DND-41 (cell line): ENCODE measurements at places on chromosomes 2 and 18.
A peak's percentile ranks its signal among the peaks of the same experiment; 100 is the strongest.

DNA sequence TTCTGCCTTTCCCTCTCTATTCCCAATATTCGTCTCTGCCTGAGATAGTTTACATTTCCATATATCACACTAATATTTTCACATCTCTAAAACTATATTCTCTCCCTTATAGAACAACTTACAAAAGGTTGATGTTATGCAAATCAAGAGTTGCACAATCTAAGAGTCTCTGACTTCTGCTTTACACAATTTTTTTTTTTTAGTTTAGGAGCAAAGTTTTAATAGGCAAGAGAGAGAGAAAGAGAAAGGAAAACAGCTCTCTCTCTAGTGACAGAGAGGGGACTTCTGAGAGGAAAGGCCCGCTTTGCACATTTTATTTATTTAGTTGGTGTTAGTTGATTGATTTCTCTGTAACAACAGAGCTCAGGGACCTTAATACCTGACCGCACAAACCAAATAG, 380.2 kb downstream of the TXNL1 start:
- DNase-seq, result no peak

- no peak for DNase-seq
These were observed 32.3 kb downstream of the MROH2A start for GRCh38 chr2:233810385-233810784.

DNA sequence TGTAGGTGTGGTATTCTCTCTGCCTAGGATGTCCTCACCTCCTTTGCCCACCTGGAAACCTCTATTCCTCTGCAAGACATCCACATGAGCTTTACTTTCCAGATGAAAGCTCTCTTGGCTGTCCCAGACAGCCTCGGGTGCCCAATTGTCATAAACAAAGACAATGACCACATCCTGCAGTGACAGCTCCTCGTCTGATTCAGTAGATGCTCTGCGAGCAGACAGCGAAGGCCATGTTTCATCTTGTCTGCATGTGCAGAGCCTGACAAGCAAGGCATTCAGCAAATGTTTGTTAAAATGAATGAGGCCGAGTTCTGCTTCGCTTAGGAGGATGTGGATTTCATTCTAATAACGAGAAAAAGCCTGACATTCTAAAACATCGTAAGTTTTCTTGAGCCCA, 150.9 kb downstream of the MTCL1 start:
- DNase-seq, result no peak

DNA sequence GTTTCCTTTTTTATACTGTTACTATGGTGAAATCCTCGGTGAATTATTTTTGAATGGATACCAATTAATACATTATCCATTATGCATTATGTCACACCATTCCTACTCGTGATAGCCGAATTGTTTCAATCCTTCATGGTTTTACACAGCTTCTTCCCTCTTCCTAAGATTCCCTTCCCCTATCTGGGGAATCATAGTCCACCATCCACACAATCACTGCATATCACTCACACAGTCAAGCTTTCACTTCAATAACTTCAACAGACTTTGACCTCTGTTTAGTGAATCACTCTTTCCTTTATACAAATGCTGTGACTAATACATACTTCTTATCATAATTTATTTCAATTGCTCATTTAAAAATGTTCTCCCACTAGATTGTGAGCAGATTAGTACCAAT, 1108.1 kb upstream of the LRRTM1 start:
- DNase-seq, result no peak

DNA sequence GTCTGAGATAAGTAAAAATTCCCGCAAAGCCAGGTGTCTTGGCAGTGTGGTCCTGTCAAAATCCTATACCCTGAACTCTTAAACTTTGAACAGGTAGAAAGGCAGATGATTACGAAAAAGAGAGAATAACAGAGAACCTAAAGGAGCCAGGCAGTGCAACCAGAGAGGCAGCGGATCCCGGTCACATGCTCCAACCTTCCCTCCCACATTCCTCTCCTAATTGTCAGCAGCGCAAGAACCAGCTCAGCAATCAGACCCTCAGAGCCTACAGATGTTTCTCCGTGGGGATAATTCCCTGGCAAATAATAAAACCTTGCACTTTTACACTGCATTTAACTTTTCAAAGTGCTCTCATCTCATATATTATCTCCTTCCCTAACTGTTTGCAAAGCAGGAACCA, 124.8 kb downstream of the EPHA4 start:
- no peak for DNase-seq

DNA sequence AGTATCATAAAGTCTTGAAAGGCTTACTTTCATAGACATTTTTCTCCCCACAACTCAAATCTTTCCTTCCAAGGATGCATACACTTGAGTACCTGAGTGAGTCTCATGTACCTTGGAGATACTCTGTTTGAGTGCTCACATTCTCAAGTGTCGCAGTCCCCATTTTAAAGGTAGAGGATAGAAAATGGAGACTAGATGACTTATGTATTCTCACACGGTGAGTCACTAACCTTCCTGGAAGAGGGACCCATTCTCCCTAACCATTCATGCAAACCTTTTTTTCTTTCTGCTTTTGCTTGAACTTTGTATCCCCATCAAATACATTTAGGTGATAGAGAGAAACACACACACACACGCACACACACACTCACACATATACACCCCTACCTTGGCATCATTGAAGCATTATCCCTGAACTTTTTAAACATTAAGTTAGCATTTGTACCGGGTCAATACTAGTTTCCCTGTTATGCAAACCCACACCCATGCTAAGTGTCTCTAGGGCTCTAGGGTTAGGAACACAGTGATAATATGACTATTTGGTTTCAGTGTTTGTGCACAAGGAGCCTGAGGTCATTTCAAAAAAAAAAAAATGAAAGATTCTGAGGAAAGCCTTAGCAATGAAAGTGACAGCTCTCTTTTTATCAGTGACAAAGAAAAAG, 236.2 kb downstream of the IKZF2 start:
- no peak for DNase-seq

- no peak for DNase-seq
These were observed 73.9 kb downstream of the ACKR3 start for GRCh38 chr2:236643480-236643879.

DNA sequence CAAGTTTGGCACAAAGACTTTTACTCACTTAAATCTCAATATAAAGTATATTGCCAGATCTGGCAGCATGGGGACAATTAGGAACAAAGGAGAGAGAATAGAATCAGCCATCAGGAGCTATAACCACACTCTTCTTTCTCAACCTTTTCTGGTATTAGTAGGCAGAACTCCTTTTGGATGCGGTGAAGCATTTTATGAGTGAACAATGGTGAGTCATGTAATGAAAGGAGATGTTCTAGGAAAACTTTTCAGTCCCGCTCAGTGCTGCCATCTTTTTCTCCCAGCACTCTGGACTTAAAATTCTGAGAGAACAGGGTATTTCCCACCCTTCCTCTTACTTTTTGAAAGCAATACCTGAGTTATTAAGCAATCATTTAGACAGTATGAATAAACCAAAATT, 32.2 kb downstream of the PLEKHA3 start:
- DNase-seq, result no peak

DNA sequence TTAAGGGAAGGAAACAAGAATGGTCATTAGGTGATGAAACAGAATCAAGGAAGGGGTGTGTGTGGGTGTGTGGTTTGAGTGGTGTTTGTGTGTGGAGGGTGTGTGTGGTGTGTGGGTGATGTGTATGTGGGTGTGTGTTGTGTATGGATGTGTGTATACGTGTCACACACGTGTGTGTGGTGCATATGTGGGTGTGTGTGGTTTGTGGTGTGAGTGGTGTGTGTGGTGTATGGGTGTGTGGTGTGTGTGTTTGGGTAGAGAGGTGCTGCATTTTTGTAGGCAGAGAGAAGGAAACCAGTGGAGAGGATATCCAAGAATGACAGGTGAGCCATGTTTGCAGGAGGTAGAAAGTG, 1.1 kb upstream of the CEP192 start:
- DNase-seq, result peak; percentile 30

DNA sequence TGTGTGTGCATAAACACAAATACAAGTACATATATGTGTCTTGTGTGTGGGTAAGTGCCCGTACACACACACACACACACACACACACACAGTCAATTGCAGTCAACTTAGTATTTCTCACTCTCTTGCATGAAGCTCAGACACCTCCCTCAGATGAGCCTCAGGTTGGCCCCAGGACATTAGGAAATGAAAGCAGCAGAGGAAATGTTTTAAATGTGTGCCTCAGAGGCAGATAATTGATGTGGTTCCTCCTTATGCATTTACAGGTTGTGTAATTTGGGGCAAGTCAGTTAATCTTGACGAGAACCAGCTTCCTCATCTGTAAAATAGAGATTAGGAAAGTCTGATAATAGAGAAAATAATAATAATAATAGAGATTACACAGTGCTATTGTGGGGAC, 814.0 kb upstream of the ID2 start:
- DNase-seq, result peak; percentile 63

- DNase-seq, result no peak
These were observed 67.6 kb downstream of the CRIM1 start for GRCh38 chr2:36423172-36423571.

GRCh38 chr18:8529609-8530008, 79.6 kb upstream of the RAB12 start:
- no peak for DNase-seq

- DNase-seq, result no peak
These were observed 23.9 kb downstream of the CFAP65 start for GRCh38 chr2:219017201-219017931.

DNA sequence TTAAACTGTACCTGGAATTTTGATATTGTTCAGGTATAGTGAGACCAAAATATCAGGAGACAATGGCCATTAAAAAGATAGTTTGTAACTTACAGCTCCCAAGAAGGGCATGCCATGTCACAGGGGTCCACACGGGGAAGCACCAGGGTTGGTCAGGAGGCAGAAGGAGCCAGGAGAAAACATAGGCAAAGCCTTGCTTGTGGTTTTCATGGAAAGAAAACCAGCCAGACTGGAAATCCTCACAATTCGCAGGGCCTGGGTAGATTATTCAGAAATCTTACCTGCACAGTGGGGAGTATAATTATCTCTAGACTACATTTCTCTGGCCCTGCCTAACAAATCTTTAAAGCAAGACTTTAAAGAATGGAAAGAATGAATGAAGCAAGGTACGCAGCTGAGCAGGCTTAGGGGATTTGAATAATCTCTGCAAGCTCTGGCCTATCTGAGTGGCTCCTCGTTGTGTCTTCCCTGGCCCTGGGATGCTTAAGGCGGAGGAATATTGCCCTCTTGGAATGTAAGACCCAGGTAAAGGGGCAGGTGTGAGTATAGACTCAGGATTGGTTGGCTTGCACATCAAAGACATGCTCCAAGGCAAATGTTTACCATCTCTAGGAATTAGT, 66.9 kb upstream of the CDC42EP3 start:
- DNase-seq, result no peak

- DNase-seq, result no peak
These were observed 257.5 kb upstream of the REG3G start for GRCh38 chr2:78768016-78768415.

- DNase-seq, result no peak
These were observed 118.0 kb downstream of the MBP start for GRCh38 chr18:77014538-77014937.
